NCI-H187 treated with DMSO at 0.1 percent for 48 hours (cell line): ENCODE measurements at places on chromosomes 16 and 17.

- no peak for DNase-seq
Measured at GRCh38 chr17:10328971-10329923, 43.6 kb downstream of the MYH13 start.

DNA sequence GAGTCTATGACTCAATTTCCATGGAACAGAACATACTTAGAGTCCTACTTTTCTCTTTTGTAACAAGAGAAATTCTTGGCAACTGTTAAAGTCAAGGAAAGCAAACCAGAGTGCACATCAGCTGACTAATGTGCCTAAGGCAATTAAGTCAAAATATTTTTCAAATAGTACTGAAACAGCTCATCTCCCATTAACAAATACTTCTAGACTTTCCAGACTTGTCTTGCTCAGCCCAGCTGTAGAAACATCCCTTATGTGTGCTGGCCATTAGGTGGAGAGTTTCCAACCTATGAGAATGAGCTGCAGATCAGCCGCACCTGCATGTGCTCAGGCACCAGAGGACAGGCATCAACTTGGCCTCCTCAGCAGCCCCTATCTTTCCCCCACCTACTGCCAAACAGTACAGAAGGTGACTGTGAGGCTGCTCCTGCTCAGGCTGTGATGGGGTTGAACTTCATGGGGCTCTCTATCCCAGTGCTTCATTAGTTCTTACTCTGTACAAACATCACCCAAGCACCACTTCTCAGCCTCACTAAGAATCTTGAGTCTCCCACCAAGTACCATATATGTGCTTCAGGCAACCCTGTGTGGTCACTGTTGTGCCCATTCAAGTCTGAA, 32.2 kb downstream of the TEX2 start:
- no peak for DNase-seq

GRCh38 chr17:78995761-78996451, 13.7 kb downstream of the CANT1 start:
- DNase-seq = no peak

- no peak for DNase-seq
Measured at GRCh38 chr17:79699386-79700036, 31.2 kb upstream of the ENPP7 start.
